ENCODE measurements at places on chromosomes 16 and 17.
A peak's percentile ranks its signal among the peaks of the same experiment; 100 is the strongest.

- no peak for DNase-seq
These were observed 672.3 kb upstream of the C16orf82 start for GRCh38 chr16:26394409-26394808.

GRCh38 chr17:19720210-19720475 is 3.8 kb upstream of the SLC47A2 start:
- DNase-seq = no peak

DNA sequence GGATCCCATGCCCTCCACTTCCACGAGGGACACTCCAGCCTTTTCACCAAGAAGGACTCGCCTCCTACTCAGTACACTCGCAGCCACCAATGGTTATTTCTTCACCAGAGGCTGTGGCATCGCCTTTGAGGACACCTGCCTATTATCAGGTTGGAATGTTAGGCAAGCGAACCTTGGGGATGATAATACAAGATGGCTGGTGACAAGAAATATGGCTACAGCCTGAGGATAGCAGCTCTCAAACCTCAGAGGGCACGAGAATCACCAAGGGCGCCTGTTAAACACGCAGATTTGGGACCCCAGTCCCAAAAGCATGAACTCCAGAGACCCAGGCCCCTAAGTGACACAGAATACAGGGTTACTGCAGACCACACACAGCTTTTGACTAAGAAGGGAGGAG is 58.1 kb downstream of the CYTH1 start:
- no peak for DNase-seq

- peak; percentile 75 for DNase-seq
These were observed 430 bp downstream of the TSEN54 start for GRCh38 chr17:75516619-75517296.

DNA sequence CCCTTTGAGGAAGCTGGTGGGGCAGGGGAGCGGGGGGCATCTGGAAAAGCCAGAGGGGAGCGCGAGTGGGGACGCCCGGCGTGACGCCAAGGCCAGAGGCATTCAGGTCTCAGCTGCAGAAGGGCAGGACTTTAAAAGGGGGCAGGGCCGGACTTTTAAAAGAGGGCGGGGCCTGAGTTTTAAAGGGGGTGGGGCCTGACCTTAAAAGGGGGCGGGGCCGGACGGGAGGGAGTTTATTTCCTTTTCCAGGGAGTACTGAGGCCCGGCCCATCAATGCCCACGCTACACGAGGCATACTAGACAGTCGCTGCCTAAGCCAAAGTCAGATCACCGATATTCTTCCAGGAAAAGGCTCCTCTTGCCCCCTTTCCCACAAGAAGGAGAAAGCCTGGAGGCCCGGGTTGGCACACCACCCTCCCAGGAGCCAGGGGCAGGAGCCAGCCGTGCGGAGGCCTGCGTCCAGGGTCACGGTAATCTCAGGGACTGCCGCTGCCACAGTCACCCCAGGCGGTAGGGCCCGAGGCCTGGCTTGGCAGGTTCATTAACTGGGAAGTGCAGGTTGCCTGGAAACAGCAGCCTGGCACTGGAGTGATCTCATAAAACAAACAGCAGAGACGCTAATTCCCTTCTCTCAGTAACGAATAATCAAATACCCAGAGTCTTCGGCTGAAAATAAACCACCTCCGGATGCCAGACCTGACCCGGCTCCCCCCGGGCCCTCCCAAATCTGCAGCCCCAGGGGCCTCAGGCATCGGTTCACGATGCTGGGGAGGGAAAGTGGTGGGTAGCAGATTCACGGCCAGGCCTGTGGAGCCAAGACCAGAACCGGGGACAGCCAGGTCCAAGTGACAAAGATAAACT is 90.7 kb downstream of the TIMM22 start:
- no peak for DNase-seq

GRCh38 chr17:47197821-47198220 is 8.7 kb upstream of the CDC27 start:
- no peak for DNase-seq

DNA sequence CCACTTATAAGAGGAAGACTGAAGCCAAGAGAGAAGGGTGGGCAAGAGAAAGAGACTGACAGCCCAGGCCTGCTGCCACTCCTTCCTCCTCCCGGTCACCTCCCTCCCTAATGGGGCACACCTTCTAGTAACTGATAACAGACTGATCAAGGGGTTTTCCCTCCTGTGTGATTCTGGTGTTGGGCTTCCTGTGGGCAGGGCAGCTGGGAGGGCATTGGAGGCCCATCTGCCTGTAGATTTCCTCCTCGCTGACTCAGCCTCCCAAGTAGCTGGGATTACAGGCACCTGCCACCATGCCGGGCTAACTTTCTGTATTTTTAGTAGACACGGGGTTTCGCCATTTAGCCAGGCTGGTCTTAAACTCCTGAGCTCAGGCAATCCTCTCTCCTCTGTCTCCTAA is 16.2 kb downstream of the CA4 start:
- no peak for DNase-seq

DNA sequence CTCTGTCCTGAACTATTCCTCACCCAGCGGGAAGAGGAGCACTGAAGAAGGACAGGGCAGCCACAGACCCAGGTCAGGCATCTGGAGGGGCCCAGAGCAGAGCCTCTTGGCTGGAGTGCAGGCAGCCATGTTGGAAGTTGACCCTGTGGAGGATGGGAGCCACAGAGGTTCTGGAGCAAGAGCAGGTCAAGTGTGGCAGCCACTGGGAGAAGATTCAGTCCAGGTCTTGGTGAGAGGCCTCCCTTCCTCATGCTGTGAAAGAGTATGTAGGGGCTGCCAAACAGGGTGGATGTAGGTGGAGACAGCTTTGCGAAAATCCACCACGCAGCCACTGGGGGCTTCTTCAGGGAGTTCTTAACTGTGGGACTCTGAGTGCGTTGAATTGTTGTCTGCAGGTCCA is 590 bp upstream of the CD79B start:
- no peak for DNase-seq

DNA sequence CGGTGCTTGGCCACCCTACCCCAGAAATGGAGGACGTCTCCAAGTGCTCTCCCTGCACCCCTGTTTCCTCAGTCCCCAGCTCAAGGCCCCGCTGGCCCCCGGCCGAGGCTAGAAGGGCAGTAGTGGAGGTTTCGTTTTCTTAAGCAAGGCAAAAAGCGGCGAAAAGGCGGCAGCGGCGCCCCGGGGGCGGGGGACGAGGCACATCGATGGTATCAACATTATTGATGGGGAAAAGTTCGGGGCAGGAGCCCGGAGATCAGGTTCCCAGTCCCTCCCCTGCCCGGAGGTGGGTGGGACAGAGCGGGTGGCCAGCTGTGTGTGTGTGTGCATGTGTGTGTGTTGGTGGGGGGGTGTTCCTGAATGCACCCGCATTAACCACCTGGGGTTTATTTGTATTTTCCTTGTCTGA is 4.1 kb upstream of the SALL1 start:
- no peak for DNase-seq

- DNase-seq = no peak
These were observed 5.4 kb downstream of the THRA start for GRCh38 chr17:40068129-40068581.

DNA sequence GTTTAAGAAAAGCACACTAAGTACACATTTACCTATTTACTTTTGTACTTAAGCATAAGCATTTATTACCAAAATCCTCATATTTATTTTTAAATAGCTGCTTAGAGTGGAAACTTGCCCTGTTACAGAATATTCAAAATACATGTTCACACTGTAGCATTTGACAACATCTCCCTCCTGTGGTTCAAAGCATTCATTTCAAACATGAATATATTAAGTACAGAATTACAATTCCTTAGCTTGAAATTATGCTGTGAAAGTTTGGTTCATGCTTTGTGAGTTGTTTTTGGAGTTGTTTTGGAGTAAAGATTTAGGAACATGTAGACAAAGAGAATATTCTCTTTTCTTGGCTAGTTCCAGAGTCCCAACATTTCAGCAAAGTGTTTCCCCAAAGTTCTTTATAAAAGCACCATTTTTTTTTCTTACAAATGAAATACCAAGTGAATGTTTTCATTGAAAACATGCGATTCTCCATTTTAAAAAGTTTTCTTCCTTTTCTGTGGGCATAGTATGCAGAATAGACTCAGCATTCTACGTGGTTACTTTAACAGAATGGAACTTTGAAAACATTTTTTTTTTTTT is 33.2 kb downstream of the TUBD1 start:
- DNase-seq = no peak

GRCh38 chr17:70621566-70621965 is 452.2 kb downstream of the KCNJ2 start:
- DNase-seq = no peak

DNA sequence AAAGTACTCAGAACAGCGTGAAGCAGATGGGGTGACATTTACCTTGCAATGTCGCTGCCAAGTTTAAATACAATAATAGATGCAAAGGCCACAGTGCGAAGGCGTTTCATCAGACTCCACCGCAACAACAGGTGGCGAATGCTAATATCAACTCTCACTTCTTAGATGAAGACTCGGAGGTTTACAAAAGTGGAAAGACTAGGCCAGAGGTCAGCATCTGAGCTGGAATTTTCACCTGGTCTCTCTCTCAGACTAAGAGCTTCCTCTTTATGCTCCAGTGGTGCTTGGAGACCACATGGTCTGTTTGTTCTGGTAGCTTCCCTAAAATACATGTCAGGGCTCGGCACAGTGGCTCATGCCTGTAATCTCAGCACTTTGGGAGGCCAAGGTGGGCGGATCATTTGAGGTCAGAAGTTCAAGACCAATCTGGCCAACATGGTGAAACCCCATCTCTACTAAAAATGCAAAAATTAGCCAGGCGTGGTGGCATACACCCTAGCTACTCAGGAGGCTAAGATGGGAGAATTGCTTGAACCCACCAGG is 169.1 kb downstream of the XYLT1 start:
- DNase-seq = no peak

- DNase-seq = no peak
These were observed 21.8 kb downstream of the NUDT7 start for GRCh38 chr16:77744141-77744540.

DNA sequence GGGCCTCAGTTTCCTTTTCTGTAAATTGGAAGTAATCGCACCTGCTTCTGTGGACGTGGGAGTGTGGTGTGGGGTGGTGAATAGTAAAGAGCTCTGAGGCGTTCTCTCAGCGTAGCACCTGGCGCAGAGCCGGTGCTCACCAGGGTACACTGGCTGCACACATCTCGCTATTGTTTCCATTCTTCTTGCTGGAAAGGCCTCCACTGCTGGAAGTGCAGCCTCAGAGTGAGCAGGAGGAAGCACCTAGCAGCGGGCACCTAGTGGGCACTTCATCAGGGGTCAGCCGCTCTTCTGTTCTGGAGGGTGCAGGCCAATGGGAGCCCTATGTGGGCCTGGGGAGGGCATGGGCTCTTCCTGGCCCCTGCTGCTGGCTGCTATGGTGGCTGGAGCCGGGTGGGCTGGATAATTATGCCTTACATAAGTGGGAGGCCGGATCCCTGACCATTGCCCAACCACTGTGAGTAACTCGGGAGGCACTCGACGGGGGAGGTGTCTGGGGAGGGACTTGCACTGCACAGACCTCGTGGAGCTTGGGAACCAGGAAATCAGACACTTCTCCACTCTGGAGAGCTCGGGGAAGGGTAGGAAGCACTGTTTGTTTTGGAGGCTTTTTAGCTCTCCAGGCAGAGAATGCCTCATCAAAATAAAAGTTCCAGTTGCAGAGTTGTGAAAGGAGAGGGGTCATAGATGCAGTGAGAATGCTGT is 1.7 kb downstream of the MAP2K3 start:
- DNase-seq = peak; percentile 47

DNA sequence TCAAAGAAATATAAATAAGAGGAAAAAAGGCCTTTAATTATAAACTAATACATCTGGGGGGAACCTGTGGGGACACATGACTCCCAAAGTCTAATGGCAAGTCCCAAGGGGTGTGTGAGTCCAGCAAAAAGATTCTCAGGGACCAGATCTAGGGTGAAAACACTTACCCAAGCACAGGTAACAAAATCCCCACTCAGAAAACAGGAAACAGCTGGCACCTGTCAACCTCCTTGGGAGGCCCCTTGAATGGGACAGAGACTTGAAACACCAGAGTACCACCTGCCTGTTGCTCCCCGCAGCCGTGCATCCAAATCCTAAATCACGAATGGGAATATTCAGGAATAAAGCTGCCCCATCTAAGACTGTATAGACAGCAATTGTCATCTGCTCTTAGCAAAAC is 461.2 kb upstream of the CDH5 start:
- DNase-seq = no peak

All from activated T-cell treated with anti-CD3 and anti-CD28 coated beads, Interleukin-2, amount 50 U/mL, for 24 hours (primary cell).